ENCODE measurements at places on chromosomes 6 and 20.

DNA sequence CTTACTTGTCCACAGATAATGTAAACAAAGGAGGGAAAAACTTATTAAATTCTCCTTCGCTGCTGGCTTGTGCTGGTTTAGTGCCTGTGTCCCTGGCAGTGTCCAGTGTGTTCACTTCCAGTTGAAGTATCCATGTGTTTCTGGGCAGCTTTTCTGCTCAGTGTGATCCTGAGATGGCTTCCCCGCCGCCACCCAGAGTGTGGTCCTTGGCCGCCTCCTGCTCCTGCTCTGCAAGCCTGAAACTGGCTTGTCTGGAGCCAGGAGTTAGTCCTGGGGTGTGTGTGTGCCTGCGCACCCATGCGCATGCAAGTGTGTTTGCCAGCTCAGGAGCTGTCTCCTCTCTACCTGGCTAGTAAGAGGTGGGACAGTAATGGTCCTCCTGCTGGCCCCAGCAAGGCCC, 7.2 kb downstream of the BTBD3 start:
- no peak for DNase-seq

- no peak for DNase-seq
These were observed 51.5 kb downstream of the SLC23A2 start for GRCh38 chr20:4949833-4950178.

- no peak for DNase-seq
These were observed 118.0 kb upstream of the ARID1B start for GRCh38 chr6:156658966-156659821.

DNA sequence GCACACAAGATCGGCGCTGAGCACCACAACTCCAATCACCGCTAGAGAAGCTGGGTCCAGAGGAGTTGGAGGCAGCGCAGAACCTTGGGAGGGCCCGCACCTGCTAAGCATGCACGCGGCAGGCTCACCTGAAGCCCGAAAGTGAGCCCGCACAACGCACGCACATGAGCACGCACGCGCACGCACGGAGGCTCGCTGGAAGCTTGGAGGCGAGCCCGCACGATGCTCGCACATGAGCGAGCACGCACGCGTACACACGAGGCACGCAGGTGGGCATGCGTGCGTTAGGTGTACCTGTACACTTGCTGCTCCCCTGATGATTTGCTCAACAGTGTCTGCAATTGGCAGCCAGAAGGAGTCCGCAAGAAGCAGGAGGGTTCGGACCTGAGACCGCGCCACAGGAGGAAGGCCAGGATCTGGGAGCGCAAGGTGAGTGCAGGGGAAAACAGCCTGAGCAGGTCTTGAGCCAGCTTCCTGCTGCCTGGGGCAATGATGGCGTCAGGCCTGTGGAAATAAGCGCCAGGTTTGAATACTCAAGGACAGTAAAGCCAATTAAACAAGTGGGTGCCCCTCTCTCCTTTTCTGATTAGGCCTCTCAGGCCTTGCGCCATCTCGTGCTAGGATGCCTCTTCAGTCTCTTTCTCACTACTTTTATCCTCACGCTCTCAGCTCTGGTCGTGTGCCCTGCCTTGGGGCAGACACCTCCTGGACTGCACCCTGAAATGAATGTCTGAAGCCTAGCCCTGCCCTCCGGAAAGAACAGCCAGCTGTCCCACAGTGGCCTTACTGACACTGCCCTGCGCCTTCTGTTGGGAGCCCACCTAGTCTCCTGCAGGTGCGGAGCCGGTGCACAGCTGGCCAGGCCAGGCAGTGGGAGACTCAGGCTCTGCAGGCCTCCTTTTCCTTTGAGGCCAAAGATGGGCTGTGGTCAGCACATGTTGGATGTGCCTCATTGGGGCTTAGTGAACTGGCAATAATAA, 340.4 kb downstream of the CDC5L start:
- no peak for DNase-seq

- no peak for DNase-seq
These were observed 161.0 kb downstream of the TRMT11 start for GRCh38 chr6:126147291-126147815.

DNA sequence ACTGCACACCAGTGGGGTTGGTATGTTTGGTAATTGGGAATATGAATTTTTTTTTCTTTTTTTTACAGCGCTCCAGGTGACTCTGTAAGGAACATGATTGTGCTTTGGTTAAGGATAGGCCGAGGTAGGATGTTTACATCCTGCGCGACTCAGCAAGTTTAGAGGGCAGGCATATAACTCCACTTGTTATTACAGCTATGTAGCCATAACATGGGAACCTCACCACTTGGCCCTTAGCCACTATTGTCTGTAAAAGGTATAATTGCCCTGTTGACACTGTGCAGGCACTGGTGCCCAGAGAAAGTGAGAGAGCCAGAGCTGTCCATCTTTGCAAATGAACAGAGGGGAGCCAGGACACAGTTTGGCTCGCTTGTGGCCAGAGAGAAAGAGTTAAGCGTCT, 172.9 kb downstream of the MCHR2 start:
- DNase-seq: no peak

DNA sequence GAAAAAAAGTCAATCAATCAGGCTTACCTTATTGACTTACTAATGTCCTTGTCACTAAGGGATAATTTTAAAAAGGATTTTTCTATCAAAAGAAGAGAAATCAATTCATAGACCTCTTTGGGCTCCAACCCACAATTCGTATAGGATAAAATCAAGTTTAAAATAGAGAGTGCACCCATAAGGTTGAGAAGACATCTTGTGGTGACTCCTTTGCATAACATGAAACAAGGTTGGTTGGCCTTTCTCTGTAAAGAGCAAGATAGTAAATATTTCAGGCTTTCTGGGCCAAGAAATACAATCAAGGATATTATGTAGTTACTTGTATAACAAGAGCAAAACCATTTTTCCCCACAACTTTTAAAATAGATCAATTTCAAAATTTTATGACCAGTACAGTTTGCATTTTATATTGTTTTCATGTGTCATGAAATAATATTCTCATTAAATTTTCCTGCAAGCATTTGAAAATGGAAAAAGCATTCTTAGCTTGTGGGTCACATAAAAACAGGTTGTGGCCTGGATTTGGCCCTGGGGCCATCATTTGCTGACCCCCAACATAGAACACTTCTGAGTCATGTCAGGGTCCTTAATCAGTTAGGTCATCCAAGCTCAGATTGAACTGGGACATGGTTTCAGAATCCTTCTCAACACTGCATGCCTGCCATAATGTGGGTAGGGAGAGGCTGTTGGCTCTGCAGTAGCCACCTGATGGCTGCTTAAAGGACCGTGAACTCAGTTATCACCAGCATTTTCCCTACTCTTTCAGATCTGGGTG, 76.7 kb downstream of the MYB start:
- DNase-seq: no peak

DNA sequence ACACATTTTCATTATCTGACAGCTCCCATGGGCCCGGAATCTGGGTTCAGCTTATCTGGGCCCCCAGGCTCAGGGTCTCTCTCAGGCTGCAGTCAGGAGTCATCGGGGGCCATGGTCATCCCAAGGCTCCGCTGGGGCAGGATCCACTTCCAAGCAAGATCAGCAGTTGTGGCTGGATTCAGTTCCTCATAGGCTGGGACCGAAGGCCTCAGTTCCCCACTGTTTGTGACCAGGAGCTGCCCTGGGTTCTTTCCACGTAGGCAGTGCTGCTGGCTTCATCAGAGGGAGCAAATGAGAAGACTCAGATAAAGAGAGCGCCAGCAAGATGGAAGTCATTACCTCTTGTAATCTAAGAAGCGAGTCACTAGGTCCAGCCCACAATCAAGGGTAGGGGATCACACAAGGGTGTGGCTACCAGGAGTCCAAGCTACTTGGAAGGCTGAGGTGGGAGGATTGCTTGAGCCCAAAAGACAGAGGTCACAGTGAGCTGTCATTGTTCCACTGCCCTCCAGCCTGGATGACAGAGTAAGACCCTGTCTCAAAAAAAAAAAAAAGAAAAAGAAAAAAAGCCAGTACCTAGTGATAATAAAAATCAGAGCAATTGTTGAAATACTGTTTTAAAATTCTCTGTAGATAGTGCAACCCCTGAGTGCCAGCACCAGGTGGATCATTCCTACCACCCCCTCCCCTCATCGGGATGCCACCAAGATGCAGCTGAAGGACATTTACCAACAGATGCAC, 162.7 kb downstream of the NFATC2 start:
- DNase-seq: no peak

DNA sequence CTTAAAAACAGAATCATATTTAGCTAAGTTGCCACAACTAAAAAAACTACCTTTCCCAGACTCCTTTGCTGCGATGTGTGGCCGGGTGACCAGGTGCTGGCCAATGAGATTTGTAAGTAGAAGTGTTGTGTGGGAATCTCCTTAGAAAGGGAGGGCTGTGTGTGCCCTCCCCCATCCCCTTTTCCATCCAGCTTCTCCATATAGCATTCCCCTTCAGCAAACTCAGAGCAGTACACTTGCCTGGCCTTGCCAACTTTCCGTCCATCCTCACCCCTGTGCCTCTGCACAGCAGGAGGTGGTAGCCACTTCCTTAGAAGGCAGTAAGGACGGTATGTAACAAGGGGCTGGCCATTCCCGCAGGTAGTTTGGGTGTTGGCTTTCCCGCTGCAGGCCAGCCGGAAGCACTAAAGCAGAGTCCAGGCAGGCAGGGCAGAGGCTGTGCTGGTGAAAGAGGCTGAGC, 22.3 kb upstream of the KCNK16 start:
- DNase-seq: no peak

- no peak for DNase-seq
These were observed 380.0 kb upstream of the FLRT3 start for GRCh38 chr20:14717134-14717999.

DNA sequence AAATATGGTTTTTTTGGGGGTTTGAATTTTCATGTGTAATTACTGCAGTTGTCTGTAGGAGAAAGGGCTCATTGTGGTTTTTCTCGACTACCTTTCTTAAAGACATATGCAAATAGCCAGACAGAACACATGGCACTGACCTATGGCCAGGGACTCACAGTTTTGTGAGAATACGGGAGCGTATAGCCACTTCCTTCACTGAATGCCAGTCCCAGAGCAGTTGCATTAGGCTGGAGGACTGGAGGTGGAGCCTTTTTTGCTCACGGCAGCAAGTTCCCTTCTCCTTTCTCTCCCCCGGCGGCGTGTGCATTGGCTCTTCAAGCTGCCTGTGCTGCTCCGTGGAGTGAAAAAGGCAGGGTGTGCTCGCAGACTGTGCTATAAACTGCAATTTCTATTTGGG, 114.9 kb downstream of the AKAP7 start:
- DNase-seq: no peak

DNA sequence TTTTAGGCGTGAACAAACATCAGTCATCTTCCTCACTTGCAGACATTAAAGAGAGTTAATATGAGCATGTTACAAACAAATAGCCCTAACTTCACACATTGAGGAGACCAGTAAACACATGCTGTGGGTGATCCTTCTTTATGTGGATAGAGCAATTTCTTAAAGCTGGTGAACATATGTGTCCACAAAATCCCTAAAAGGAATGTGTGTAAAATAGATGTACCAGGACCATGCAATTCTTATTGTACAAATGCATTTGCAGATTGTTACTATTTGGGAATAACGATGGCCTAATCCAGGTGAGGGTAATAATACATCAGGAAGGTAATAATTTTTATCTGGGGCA, 228.9 kb downstream of the ALDH8A1 start:
- no peak for DNase-seq

- DNase-seq: no peak
These were observed 11.0 kb downstream of the RIPOR3 start for GRCh38 chr20:50680105-50680960.

DNA sequence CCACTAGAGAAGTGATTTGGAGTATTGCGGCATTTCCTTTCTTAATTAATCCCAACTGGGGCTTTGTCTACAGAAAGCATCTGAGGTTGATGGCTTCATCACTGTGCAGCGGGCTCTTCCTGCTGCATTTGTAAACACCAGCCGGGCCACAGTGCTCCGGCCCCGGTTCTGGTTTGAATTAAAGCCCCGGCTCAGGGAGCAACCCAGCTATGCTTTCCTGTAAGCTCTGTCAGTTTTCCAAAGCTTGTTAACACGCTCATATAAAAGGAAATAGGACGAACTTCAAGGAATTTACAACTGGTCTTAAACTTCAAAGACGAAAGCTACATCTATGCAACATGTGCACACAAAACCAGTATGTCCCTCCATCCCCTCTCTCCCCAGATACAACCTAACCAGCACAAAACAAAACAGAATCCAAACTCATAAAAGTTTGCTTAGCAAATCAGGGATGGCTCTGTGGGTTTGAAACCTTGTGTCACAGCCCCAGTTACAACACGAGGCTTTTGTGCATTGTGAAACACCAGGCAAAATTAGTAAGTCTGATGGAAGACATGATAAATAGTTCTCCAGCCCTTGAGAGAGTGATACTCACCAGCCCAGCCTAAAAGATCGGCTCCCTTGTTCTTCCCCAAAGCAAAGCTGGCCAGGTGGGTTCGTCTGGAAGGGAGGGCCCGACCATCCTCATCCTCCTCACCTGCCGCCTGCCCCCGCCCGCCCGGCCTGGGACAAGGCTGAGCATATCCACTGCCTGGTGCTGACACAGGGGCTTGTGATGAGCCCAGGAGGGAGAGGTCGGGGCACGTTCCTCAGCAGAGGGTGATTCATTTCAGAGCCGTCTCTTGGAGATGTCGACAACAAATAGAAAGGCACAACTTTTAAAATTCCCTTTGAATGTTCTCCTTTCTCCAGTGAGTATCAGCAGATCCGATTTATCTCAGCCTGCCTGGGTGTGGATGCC, 197.9 kb downstream of the TFAP2C start:
- DNase-seq: no peak

DNA sequence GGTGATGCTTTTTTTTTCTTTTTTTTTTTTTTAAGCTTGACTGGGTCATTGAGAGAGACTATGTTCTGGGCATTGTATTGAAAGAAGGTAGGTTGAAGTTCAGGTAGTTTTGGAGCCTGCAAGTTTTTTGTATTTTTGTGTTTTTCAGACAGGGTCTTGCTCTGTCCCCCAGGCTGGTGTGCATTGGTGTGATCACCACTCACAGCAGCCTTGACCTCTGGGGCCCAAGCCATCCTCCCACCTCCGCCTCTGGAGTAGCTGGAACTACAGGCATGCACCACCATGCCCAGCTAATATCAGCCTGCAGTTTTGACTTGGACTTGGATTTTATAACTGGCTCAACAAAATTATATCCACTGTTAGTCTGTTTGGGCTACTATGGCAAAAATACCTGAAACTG, 31.7 kb upstream of the TFAP2A start:
- DNase-seq: no peak

DNA sequence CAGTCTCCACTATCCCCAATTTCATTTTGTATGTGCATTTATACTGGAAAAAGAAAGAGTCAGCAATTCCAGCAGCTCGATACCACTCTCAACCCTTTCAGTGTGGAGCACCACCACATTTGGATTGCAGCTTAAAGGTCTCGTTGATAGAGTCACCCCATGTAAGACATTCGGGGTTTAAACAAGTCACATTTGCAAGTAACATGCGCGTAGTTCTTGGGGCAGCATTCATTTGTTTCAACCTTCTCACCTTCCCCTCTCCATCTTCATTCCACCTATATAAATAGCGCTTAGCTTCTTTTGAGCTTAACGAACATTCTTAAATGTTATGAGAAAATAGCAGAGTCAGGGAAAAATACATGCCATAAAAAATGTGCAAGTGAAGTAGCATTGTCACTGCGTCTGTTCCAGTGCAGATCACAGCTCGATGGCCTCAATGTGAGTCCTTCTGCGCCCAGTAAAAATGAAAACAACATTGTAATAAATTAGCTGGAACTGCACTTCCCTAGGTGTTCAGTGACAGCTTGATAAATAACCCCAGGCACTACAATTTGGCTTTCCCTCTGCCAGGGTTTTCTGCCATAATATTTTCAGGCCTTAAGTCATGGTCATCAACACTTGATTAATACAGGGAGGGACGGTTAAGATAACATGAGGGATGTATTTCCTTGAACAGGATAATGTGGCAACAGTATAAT, 737.8 kb upstream of the NRSN1 start:
- no peak for DNase-seq

GRCh38 chr6:46756469-46757213, 9.9 kb downstream of the ANKRD66 start:
- no peak for DNase-seq

GRCh38 chr6:145489583-145489982, 245.7 kb downstream of the EPM2A start:
- DNase-seq: no peak
